Lung (tissue), 17 donors: ENCODE measurements at places on chromosomes 5 and 9. TPM values are rescaled to one million over a fixed set of nuclear protein-coding genes. Genes with fewer than 3 reads are reported as not detected.

GRCh38 chr9:114611516-114612271 is 603 bp downstream of the TMEM268 start:
- H3K4me3 ChIP-seq = peak overlapping the region; percentile 76
- H3K36me3 ChIP-seq = no peaks in the 10 kb centered on the region
- H3K4me1 ChIP-seq = peaks cover 18% of the 10 kb centered on the region

- H3K27me3 ChIP-seq = no peaks in the 10 kb centered on the region
- DNase-seq = no peak
- no peak overlapping the region for H3K27ac ChIP-seq
- peaks cover 7% of the 10 kb centered on the region for H3K4me1 ChIP-seq
- H3K4me3 ChIP-seq = no peak overlapping the region
Measured at GRCh38 chr9:15433191-15433590, 10.5 kb downstream of the SNAPC3 start.

GRCh38 chr9:93226819-93227218 is 42.9 kb downstream of the WNK2 start:
- no peaks in the 10 kb centered on the region for H3K27me3 ChIP-seq
- peaks cover 3% of the 10 kb centered on the region for H3K4me1 ChIP-seq
- no peak overlapping the region for H3K4me3 ChIP-seq

- H3K4me3 ChIP-seq = no peak overlapping the region
- no peak overlapping the region for H3K27ac ChIP-seq
- no peaks in the 10 kb centered on the region for H3K27me3 ChIP-seq
- no peaks in the 10 kb centered on the region for H3K4me1 ChIP-seq
Measured at GRCh38 chr5:161149078-161149477, 297.1 kb upstream of the ATP10B start.

Gene C9orf72
- 59.6 TPM for total RNA-seq

Gene OBP2B
- total RNA-seq = not detected

- DNase-seq = no peak
- H3K36me3 ChIP-seq = no peaks in the 10 kb centered on the region
- H3K27me3 ChIP-seq = no peaks in the 10 kb centered on the region
Measured at GRCh38 chr5:105158526-105158925, 1595.9 kb upstream of the NUDT12 start.

Gene CDC25C
- total RNA-seq = 0.25 TPM

- H3K27me3 ChIP-seq = no peaks in the 10 kb centered on the region
- peak overlapping the region; percentile 94 for H3K27ac ChIP-seq
- no peaks in the 10 kb centered on the region for H3K36me3 ChIP-seq
- peak; percentile 44 for DNase-seq
Measured at GRCh38 chr5:154756009-154756867, 1.1 kb downstream of the LARP1 start.

DNA sequence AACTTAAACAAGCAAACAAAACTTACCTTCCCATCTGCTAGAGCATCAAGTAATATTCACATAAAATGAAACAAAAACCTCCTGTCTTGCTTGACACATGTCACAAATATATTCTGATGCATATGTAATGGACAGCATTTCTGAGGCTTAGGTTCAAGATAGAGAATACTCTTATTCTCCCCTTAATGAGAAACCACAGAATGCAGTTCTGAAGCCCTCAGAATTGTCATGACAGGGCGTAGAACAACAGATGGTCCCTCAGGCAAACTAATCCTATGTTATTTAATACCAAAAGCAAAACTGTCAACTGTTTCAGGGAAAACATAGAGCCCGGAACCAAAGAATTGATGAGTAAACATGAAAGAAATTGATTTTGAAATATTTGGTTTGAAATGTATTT is 229.9 kb upstream of the RIOK2 start:
- no peak for DNase-seq
- no peak overlapping the region for H3K4me3 ChIP-seq
- no peak overlapping the region for H3K27ac ChIP-seq
- no peaks in the 10 kb centered on the region for H3K36me3 ChIP-seq

DNA sequence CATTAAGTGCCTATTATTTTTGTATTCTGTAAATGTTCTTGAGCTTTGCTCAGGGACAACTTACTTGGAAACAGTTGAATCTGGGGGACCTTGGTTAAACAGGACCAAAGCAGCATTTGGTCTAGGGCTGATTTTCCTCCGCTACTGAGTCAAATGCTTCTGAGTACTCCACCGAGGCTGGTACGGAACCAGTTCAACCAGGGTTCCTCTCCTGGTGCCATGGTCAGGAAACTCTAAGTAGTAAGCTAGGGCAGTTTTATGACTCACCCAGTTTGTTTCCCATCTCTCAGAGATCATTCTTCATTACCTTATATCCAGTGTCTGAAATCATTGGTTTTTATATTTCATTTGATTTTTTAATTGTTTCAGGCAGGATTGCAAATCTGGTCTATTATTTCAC is 111.9 kb upstream of the TNFAIP8 start:
- no peak overlapping the region for H3K27ac ChIP-seq
- H3K4me3 ChIP-seq = no peak overlapping the region
- no peaks in the 10 kb centered on the region for H3K4me1 ChIP-seq
- H3K27me3 ChIP-seq = no peaks in the 10 kb centered on the region
- DNase-seq = no peak

Gene MAP1B
- 46.7 TPM for total RNA-seq

Gene RAD1
- total RNA-seq = 45.7 TPM

Gene SPATA31E1
- total RNA-seq = not detected

GRCh38 chr9:135677641-135678168 is 14.6 kb downstream of the LCN9 start:
- no peak for DNase-seq
- H3K4me3 ChIP-seq = no peak overlapping the region
- no peaks in the 10 kb centered on the region for H3K4me1 ChIP-seq
- no peaks in the 10 kb centered on the region for H3K27me3 ChIP-seq

DNA sequence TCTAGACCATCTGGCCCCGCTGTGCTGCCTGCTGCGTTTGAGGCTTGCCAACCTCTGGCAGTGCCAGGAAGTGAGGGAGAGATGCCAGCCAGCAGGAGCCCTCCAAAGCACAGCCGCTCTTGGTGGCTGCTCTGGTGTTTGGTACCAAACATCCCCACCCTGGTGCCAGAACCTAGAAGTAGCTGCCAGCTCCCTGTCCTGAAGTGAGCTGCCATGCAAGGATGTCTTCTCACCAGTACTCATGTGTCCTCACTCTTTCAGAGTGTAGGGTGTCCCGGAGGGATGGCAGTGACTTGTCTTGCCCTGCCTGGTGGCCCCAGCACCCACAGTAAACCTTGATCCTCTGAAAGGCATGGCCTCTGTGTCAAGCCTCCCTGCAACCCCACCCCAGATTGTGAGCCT is 43.4 kb downstream of the AMBP start:
- no peak overlapping the region for H3K4me3 ChIP-seq
- H3K4me1 ChIP-seq = no peaks in the 10 kb centered on the region
- H3K27ac ChIP-seq = no peak overlapping the region
- DNase-seq = no peak

Gene ARHGEF39
- 1.3 TPM for total RNA-seq

Gene PCDHGA8
- 7.3 TPM for total RNA-seq

DNA sequence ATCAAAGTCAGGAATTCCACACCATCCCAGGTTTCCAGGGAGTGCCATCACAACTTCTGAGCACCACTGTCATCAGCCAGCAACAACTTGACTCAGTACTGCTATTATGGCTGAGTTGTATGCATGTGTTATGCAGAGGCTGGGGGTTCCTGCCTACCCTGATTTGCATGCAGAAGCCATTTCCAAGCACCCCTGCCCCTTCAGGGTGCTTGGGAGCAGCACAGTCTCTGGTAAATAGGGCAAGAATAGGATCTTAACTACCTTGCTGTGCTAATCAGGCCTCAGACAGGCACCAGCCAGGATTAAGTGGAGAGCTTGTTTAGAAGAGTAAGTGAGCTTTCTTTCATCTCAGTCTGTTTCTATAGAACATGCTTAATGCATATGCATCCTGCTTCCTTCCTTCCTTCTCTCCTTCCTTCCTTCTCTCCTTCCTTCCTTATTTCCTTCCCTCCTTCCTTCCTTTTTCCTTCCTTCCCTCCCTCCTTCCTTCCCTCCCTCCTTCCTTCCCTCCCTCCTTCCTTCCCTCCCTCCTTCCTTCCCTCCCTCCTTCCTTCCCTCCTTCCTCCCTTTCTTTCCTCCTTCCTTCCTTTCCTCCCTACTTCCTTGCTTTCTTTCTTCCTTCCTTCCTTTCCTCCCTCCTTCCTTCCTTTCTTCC is 175.7 kb downstream of the FRMD3 start:
- no peak overlapping the region for H3K27ac ChIP-seq
- H3K36me3 ChIP-seq = no peaks in the 10 kb centered on the region
- no peaks in the 10 kb centered on the region for H3K4me1 ChIP-seq
- no peaks in the 10 kb centered on the region for H3K27me3 ChIP-seq
- no peak for DNase-seq
- no peak overlapping the region for H3K4me3 ChIP-seq

Gene SMIM33
- total RNA-seq = not detected

GRCh38 chr5:147754372-147755122 is 28.0 kb downstream of the JAKMIP2 start:
- no peak overlapping the region for H3K27ac ChIP-seq
- H3K36me3 ChIP-seq = no peaks in the 10 kb centered on the region
- no peak for DNase-seq
- H3K27me3 ChIP-seq = no peaks in the 10 kb centered on the region

- H3K4me3 ChIP-seq = no peak overlapping the region
- peak overlapping the region; percentile 63 for H3K27ac ChIP-seq
- no peaks in the 10 kb centered on the region for H3K27me3 ChIP-seq
- DNase-seq = no peak
Measured at GRCh38 chr9:77589046-77589795, 58.9 kb downstream of the GNA14 start.

Gene SERF1A
- total RNA-seq = 7.8 TPM

DNA sequence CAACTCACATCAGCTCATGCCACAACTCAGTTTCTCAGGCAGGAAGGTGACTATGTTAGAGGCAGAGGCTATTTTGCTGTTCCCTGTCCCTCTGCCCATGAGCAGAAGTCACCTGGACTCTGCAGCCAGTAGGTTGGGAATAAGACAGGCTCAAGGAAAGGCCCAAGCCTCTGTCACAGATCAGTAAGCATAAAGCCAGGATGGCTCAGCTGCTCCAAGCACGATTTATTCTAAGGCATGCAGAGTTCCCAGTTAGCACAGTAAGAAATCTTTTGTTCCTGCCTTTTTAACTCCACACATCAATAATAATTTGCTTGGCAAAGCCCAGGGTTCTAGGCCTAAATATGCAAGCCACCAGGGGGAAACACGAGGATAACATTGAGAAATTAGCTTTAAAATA is 249.0 kb upstream of the ADRA1B start:
- H3K27me3 ChIP-seq = no peaks in the 10 kb centered on the region
- H3K36me3 ChIP-seq = no peaks in the 10 kb centered on the region
- DNase-seq = no peak
- no peaks in the 10 kb centered on the region for H3K4me1 ChIP-seq
- no peak overlapping the region for H3K4me3 ChIP-seq

DNA sequence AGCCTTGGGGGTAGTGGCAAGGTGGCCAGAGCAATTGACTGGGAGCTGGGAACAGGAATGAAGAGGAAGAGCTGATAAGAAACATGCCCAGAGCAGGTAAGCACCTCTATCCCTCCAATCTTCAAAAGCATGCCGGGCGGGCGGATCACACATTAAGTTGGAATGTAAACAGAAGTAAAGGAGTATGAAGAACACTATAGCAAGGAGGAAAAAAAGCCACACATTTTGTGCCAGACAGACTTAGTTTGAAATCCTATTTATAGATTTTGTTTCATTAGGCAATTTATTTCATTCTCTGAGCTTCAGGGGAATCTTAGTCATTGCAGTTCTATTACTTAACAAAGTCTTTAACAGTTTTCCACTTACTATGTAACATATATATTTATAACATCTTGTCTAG is 173.9 kb upstream of the TNC start:
- H3K4me1 ChIP-seq = no peaks in the 10 kb centered on the region
- H3K27me3 ChIP-seq = no peaks in the 10 kb centered on the region
- no peak overlapping the region for H3K27ac ChIP-seq
- no peak overlapping the region for H3K4me3 ChIP-seq
- peak; percentile 46 for DNase-seq

- H3K4me3 ChIP-seq = no peak overlapping the region
- H3K36me3 ChIP-seq = no peaks in the 10 kb centered on the region
- H3K4me1 ChIP-seq = peaks cover 16% of the 10 kb centered on the region
Measured at GRCh38 chr9:93962017-93962416, 6.9 kb upstream of the BARX1 start.

- DNase-seq = no peak
- no peaks in the 10 kb centered on the region for H3K36me3 ChIP-seq
- H3K27ac ChIP-seq = no peak overlapping the region
- H3K27me3 ChIP-seq = no peaks in the 10 kb centered on the region
Measured at GRCh38 chr5:74032617-74033016, 406.6 kb downstream of the ARHGEF28 start.

DNA sequence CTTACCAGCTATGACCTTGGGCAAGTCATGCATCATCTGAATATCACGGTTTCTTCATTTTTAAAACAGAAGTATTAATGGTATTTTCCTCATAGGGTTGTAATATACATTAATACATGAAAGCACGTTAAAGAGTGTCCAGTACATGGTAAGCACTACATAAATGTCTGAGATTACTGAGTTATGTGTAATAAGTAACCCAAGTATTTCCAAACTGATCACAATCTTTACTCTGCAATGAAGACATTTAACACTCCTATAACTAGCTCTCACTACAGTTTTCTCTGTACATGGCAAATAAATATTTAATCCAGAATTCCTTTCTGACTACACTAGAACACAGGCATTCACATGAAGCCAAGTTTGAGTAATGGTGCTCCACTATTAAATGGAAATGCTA is 4.0 kb downstream of the GLDC start:
- H3K36me3 ChIP-seq = no peaks in the 10 kb centered on the region
- no peak overlapping the region for H3K4me3 ChIP-seq
- H3K4me1 ChIP-seq = peaks cover 11% of the 10 kb centered on the region
- H3K27ac ChIP-seq = no peak overlapping the region
- no peak for DNase-seq

- H3K27ac ChIP-seq = no peak overlapping the region
- H3K27me3 ChIP-seq = no peaks in the 10 kb centered on the region
- no peak for DNase-seq
Measured at GRCh38 chr5:68049053-68049713, 166.4 kb upstream of the PIK3R1 start.

GRCh38 chr9:37729499-37729898 is 24.1 kb upstream of the TRMT10B start:
- no peak overlapping the region for H3K4me3 ChIP-seq
- no peaks in the 10 kb centered on the region for H3K27me3 ChIP-seq
- no peak for DNase-seq
- no peaks in the 10 kb centered on the region for H3K4me1 ChIP-seq
- no peaks in the 10 kb centered on the region for H3K36me3 ChIP-seq

Gene NTRK2
- 6.2 TPM for total RNA-seq

Gene MVB12B
- total RNA-seq = 20.7 TPM

- no peak overlapping the region for H3K4me3 ChIP-seq
- no peaks in the 10 kb centered on the region for H3K36me3 ChIP-seq
- H3K27me3 ChIP-seq = no peaks in the 10 kb centered on the region
- no peak for DNase-seq
- H3K27ac ChIP-seq = no peak overlapping the region
Measured at GRCh38 chr5:62608529-62609511, 30.2 kb downstream of the LRRC70 start.
